ENCODE measurements at places on chromosomes 4 and X. TPM values are rescaled to one million over a fixed set of nuclear protein-coding genes. Genes with fewer than 3 reads are reported as not detected.

Gene ZNF595
- 28.1 TPM for total RNA-seq

Gene PAGE1
- total RNA-seq, result not detected

Gene TLR3
- 15.2 TPM for total RNA-seq

Gene MAGEA2B
- not detected for total RNA-seq

Gene FGF13
- total RNA-seq, result 10.4 TPM

- DNase-seq, result no peak
Measured at GRCh38 chr4:4614925-4615678, 73.3 kb upstream of the STX18 start.

DNA sequence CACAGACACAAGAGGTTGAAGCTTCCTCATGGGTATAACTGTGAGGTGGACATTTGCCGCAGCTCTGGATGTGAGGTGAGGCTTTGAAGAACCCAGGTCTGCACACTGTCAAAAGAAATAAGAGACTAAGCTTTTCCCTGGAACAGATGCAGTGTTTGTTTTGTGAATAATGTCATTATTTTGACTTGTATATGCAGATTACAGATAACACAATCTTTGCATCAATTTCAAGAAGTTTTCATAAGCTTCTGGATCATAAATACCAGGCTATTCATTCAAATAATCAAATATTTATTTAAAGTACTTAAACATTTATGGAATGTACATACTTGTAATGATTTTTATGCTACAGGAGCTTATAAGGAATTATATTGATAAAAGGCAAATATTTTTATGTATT, 174.8 kb downstream of the EPHA5 start:
- no peak for DNase-seq

GRCh38 chr4:76705472-76705871, 192.5 kb downstream of the SOWAHB start:
- no peak for DNase-seq

GRCh38 chr4:184355111-184355604, 119.2 kb downstream of the IRF2 start:
- no peak for DNase-seq

All from sciatic nerve (tissue), 2 donors.